Right lung (tissue), 10 donors: ENCODE measurements at places on chromosomes 6 and 20. TPM values are rescaled to one million over a fixed set of nuclear protein-coding genes. Genes with fewer than 3 reads are reported as not detected.

The SEC23B gene
- polyA plus RNA-seq, result 42.4 TPM

The NRM gene
- 40.1 TPM for polyA plus RNA-seq

The OPRM1 gene
- polyA plus RNA-seq, result 0.16 TPM

The ID1 gene
- polyA plus RNA-seq, result 137 TPM

The HEY2 gene
- 1.6 TPM for polyA plus RNA-seq

The MLIP gene
- polyA plus RNA-seq, result 0.14 TPM

The RPS6KA2 gene
- polyA plus RNA-seq, result 52.0 TPM

The XKR7 gene
- 0.12 TPM for polyA plus RNA-seq

The CLDN20 gene
- polyA plus RNA-seq, result 2.3 TPM

The SLC22A1 gene
- 0.54 TPM for polyA plus RNA-seq

The NMBR gene
- polyA plus RNA-seq, result 0.18 TPM

The BMP6 gene
- 3.8 TPM for polyA plus RNA-seq

The DEFB112 gene
- polyA plus RNA-seq, result not detected

The RAB22A gene
- 20.0 TPM for polyA plus RNA-seq

The PXDC1 gene
- polyA plus RNA-seq, result 14.1 TPM

The SGK2 gene
- polyA plus RNA-seq, result 9.5 TPM

The CD93 gene
- polyA plus RNA-seq, result 194 TPM

The DLK2 gene
- polyA plus RNA-seq, result 2.6 TPM

The PBOV1 gene
- polyA plus RNA-seq, result not detected

The SUMO4 gene
- 1.9 TPM for polyA plus RNA-seq

The C4B gene
- 20.5 TPM for polyA plus RNA-seq

The C6orf52 gene
- polyA plus RNA-seq, result 5.4 TPM

The KCNQ2 gene
- 16.6 TPM for polyA plus RNA-seq

The MBOAT1 gene
- polyA plus RNA-seq, result 18.4 TPM

The CCDC170 gene
- 8.7 TPM for polyA plus RNA-seq

The ADGRF1 gene
- polyA plus RNA-seq, result 0.07 TPM

The MACROD2 gene
- polyA plus RNA-seq, result 5.3 TPM

The NKX2-2 gene
- polyA plus RNA-seq, result 0.17 TPM

The PET117 gene
- 11.0 TPM for polyA plus RNA-seq

The CAGE1 gene
- polyA plus RNA-seq, result not detected

The ENPP4 gene
- polyA plus RNA-seq, result 10.0 TPM

The FOXA2 gene
- 33.5 TPM for polyA plus RNA-seq

The LPA gene
- polyA plus RNA-seq, result 0.13 TPM

The SPEF1 gene
- 0.72 TPM for polyA plus RNA-seq

The HLA-DQA2 gene
- polyA plus RNA-seq, result 0.45 TPM

The CENPQ gene
- polyA plus RNA-seq, result 9.4 TPM

The ASIP gene
- 0.36 TPM for polyA plus RNA-seq

The CST3 gene
- 220 TPM for polyA plus RNA-seq

The TMEM74B gene
- polyA plus RNA-seq, result 11.3 TPM

The WFDC12 gene
- polyA plus RNA-seq, result not detected

The BCL2L1 gene
- 46.6 TPM for polyA plus RNA-seq

The LRRC73 gene
- 0.40 TPM for polyA plus RNA-seq

The ZNF165 gene
- 3.2 TPM for polyA plus RNA-seq

The DOP1A gene
- polyA plus RNA-seq, result 21.4 TPM
